Activated CD8-positive, alpha-beta T cell treated with anti-CD3 and anti-CD28 coated beads, Interleukin-2, amount 10 ng/mL, durations not matched to agents 7 days and 5 days (primary cell): ENCODE measurements at places on chromosomes 1 and 21.

- H3K27me3 ChIP-seq = no peaks in the 10 kb centered on the region
- H3K4me1 ChIP-seq = no peaks in the 10 kb centered on the region
- no peak overlapping the region for H3K4me3 ChIP-seq
- H3K27ac ChIP-seq = no peak overlapping the region
These were observed 68.8 kb upstream of the ST6GALNAC3 start for GRCh38 chr1:76005765-76006164.

GRCh38 chr1:3423245-3423829 lies 31.1 kb upstream of the ARHGEF16 start:
- peaks cover 3% of the 10 kb centered on the region for H3K4me1 ChIP-seq
- H3K27me3 ChIP-seq = no peaks in the 10 kb centered on the region
- no peak overlapping the region for H3K27ac ChIP-seq
- H3K4me3 ChIP-seq = no peak overlapping the region

- H3K4me1 ChIP-seq = peaks cover 5% of the 10 kb centered on the region
- H3K27ac ChIP-seq = no peak overlapping the region
- peak; percentile 12 for DNase-seq
- peaks cover 4% of the 10 kb centered on the region for H3K36me3 ChIP-seq
- peaks cover 8% of the 10 kb centered on the region for H3K27me3 ChIP-seq
These were observed 9.2 kb downstream of the PIGM start for GRCh38 chr1:160022330-160023310.

- no peak overlapping the region for H3K27ac ChIP-seq
- no peak overlapping the region for H3K4me3 ChIP-seq
- no peaks in the 10 kb centered on the region for H3K4me1 ChIP-seq
- H3K27me3 ChIP-seq = no peaks in the 10 kb centered on the region
- no peaks in the 10 kb centered on the region for H3K36me3 ChIP-seq
- no peak for DNase-seq
These were observed 677.8 kb downstream of the USP25 start for GRCh38 chr21:16407403-16408240.

GRCh38 chr1:117658676-117659075 lies 52.8 kb downstream of the TENT5C start:
- H3K36me3 ChIP-seq = peaks cover 19% of the 10 kb centered on the region
- DNase-seq = peak; percentile 93
- peak overlapping the region; percentile 81 for H3K27ac ChIP-seq
- peaks cover 97% of the 10 kb centered on the region for H3K4me1 ChIP-seq
- H3K4me3 ChIP-seq = peak overlapping the region; percentile 54

- H3K36me3 ChIP-seq = no peaks in the 10 kb centered on the region
- no peak overlapping the region for H3K27ac ChIP-seq
- H3K4me1 ChIP-seq = no peaks in the 10 kb centered on the region
- no peak overlapping the region for H3K4me3 ChIP-seq
- no peak for DNase-seq
These were observed 57.9 kb upstream of the TENT5B start for GRCh38 chr1:27070390-27071048.

DNA sequence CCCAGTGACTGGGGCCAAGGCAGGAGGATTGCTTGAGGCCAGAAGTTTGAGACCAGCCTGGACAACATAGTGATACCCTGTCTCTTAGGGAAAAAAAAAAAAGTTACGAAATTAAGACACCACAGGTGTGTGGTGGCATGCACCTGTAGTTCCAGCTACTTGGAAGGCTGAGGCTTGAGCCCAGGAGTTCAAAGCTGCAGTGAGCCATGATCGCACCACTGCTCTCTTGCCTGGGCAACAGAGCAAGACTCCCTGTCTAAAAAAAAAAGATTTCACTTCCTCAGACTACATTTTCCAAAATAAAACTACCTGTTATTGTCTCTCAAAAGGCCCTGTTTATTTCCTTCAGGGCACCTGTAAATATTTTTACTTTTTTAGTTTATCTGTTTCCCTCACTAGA lies 4.7 kb upstream of the STK40 start:
- H3K27ac ChIP-seq = peak overlapping the region; percentile 82
- DNase-seq = no peak
- no peak overlapping the region for H3K4me3 ChIP-seq
- peaks cover 50% of the 10 kb centered on the region for H3K36me3 ChIP-seq

- peaks cover 6% of the 10 kb centered on the region for H3K4me1 ChIP-seq
- H3K36me3 ChIP-seq = no peaks in the 10 kb centered on the region
- no peak overlapping the region for H3K4me3 ChIP-seq
- DNase-seq = no peak
These were observed 49.1 kb downstream of the HHAT start for GRCh38 chr1:210377731-210378333.

DNA sequence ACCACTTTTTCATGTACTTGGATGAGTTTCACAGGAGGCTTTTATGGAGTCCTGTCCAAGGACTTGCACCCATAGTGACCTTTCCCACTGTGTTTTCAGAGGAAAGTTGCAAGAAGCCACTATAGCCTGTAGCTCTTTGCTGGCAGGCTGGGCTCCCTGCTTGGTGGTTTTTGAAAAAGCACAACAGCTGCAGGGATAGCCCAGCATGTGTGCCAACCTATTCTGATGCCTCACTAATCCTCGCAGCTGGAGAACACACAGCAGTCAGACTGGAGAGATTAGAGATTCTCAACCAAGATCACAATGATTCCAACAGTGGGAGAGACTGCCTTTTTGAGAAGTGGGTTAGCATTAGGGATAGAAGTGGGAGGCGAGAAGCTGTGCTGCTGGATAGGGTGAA lies 24.1 kb upstream of the ARHGEF11 start:
- peaks cover 28% of the 10 kb centered on the region for H3K27me3 ChIP-seq
- no peak for DNase-seq
- no peaks in the 10 kb centered on the region for H3K36me3 ChIP-seq
- H3K27ac ChIP-seq = no peak overlapping the region
- H3K4me3 ChIP-seq = no peak overlapping the region

DNA sequence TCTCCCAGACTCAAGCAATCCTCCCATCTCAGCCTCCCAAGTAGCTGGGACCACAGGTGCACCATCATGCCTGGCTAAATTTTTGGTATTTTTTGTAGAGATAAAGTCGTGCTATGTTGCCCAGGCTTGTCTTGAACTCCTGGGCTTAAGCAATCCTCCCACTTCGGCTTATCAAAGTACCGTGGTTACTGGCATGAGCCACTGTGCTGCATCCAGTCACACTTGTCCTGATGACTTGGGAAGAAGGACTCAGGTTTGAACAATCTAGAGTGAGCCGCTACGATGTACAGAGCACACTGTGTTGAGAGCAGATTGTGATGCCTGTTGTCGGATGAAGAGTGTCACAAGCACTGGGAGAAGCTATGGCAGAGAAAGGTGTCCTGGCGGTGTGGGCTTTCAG lies 27.2 kb downstream of the RNF187 start:
- no peak overlapping the region for H3K27ac ChIP-seq
- H3K27me3 ChIP-seq = peaks cover 48% of the 10 kb centered on the region
- no peak overlapping the region for H3K4me3 ChIP-seq
- no peaks in the 10 kb centered on the region for H3K36me3 ChIP-seq

DNA sequence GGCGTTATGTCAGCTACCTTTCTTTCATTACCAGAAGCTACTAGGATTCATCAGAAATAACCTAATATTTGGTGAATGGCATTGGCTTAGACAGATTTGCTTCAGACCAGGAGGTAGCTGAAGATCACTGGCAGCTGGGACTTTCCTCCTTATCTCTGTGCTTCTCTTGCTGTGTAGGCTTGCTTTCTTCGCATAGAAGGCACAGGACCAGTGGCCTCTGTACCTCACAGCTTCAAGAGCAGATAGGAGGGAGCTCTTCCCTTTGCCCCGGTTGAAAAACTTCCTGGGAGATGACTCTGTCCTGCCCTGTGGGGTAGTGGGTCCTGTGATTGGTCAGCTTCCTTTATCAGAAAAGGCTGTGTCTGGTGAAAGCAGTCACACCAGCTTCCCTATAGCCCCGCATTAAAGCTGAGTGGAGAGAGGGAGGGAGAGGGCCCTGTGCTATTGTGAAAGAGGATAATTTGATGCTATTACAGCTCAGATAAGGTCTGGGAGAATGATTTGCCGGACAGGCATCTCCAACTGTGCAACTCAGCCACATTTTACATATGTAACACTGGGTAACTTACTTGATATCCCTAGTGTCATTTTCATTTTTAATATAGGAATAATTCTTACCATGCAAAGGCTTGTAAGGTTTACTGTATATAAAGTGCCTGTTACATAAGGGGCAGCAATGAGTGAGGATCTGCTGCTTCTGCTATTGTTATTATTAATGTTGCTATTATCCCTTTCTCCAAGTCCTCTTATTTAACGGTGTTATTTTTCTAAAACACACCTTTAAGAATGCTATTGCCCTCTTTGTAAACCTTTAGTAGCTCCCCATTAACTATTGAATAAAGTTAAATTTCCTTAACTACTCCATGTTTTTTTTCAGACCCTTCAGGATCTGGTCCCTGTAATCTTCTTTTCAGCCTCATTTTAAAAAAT lies 31.6 kb downstream of the OSBPL9 start:
- no peak for DNase-seq
- no peaks in the 10 kb centered on the region for H3K36me3 ChIP-seq
- H3K27ac ChIP-seq = no peak overlapping the region
- H3K4me3 ChIP-seq = no peak overlapping the region
- H3K4me1 ChIP-seq = no peaks in the 10 kb centered on the region

DNA sequence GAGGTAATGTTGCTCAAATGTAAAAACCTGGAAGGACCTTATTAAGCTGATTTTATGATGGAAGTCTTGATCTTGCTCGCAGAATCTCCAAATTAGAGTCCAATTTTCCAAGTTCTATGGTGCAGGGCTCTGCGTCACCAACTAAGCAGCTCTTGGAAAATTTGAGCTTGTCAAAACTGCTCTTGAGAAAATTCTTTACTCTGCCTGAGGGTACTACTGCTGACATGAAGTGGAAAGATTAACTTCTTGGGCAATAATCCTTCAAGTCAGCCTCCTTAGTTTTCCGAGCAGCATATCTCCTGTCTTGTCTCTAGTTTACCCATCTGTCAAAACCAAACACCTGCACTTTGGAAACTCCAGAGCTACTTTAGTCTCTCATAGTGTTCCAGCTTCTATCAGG lies 293.7 kb downstream of the KCTD3 start:
- no peaks in the 10 kb centered on the region for H3K4me1 ChIP-seq
- DNase-seq = no peak
- H3K4me3 ChIP-seq = no peak overlapping the region
- H3K36me3 ChIP-seq = no peaks in the 10 kb centered on the region

- DNase-seq = no peak
- no peak overlapping the region for H3K27ac ChIP-seq
- peaks cover 2% of the 10 kb centered on the region for H3K27me3 ChIP-seq
- no peaks in the 10 kb centered on the region for H3K4me1 ChIP-seq
- no peaks in the 10 kb centered on the region for H3K36me3 ChIP-seq
These were observed 167.1 kb downstream of the ZBTB18 start for GRCh38 chr1:244218220-244218619.

- no peaks in the 10 kb centered on the region for H3K36me3 ChIP-seq
- no peak overlapping the region for H3K4me3 ChIP-seq
- peaks cover 2% of the 10 kb centered on the region for H3K27me3 ChIP-seq
- no peak overlapping the region for H3K27ac ChIP-seq
- peaks cover 17% of the 10 kb centered on the region for H3K4me1 ChIP-seq
These were observed 462.0 kb upstream of the RUNX1 start for GRCh38 chr21:35510957-35511695.

DNA sequence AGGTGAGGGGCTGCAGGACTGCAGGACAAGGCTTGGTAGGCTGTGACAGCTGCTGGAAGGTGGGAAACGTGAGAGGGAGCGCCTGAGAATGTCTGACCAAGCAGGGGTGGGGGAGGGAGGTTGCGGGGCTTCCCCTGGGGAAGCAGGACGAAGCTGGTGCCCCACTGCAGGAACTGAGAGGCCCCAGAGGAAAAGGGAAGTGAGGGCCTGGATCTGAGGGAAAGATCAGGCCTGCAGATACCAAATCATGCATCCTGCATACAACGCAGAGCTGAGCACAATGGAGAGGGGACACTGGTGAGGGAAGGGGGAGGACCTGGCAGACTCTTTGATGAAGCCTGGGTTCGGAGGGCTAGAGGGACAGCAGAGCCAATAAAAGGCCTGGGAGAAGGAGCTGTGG lies 65.7 kb upstream of the BACE2 start:
- DNase-seq = no peak
- H3K4me3 ChIP-seq = no peak overlapping the region
- no peaks in the 10 kb centered on the region for H3K27me3 ChIP-seq
- no peaks in the 10 kb centered on the region for H3K36me3 ChIP-seq

DNA sequence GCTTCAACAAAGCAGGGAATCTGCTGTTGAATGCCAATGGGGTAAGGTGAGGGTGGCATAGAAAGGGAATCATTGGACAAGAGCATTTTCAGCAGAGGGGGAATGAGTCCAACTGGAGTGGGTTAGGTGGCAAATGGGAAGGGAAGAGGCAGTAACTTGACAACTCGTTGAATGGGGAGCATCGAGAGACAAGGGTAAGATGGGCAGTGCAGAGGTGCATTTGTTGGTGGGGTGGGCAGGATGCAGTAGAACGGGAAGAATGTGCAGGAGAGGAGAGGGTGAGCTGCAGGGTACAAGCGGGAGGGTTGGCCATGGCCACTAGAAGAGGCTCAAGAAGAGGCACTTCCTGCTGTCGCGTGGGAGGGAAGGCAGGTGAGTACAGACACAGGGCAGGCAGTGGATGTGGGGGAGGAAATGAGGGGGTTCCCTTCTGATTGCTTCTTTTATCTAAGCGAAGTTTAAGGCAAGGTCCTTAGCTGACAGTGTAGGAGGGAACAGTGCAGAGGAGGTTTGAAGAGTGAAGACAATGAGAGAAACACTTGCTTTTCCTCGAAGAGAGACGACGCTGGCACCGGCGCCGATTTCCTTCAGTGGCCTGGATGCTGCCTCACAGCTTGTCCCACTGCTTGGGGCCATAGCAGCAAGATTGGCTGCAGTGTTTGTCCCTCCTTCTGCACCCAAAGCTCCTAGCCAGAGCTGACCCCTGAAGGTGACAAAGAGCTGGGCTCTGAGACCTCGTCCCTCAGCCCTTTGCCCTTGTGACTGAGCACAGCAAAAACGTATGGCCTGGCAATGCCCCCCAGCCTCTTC lies 3.2 kb upstream of the IKBKE start:
- H3K4me3 ChIP-seq = peak overlapping the region; percentile 36
- peaks cover 79% of the 10 kb centered on the region for H3K4me1 ChIP-seq
- no peaks in the 10 kb centered on the region for H3K27me3 ChIP-seq
- DNase-seq = peak; percentile 50
- peaks cover 17% of the 10 kb centered on the region for H3K36me3 ChIP-seq

DNA sequence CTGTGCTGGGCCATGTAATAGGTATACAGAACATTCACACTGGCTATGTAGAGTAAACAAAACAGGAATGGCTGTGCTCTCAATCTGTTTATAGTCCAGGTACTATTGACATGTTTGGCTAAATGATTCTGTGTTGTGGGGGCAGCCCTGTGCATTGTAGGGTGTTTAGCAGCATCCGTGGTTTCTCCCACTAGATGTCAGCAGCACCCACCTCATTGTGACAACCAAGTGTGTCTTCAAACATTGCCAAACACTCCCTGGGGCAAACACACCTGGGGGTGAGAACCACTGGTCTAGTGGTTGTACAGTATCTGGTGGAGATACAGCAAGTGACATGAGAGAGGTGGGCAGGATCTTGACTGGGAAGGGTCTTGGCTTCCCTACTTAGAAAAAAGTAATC lies 80.4 kb upstream of the SPATA6 start:
- H3K4me1 ChIP-seq = no peaks in the 10 kb centered on the region
- no peak overlapping the region for H3K27ac ChIP-seq
- peaks cover 3% of the 10 kb centered on the region for H3K27me3 ChIP-seq
- no peak for DNase-seq
- H3K36me3 ChIP-seq = no peaks in the 10 kb centered on the region

- H3K27ac ChIP-seq = no peak overlapping the region
- H3K4me1 ChIP-seq = peaks cover 12% of the 10 kb centered on the region
- DNase-seq = no peak
- H3K4me3 ChIP-seq = no peak overlapping the region
- no peaks in the 10 kb centered on the region for H3K36me3 ChIP-seq
- H3K27me3 ChIP-seq = peaks cover 5% of the 10 kb centered on the region
These were observed 173.0 kb downstream of the NFIA start for GRCh38 chr1:61255358-61255703.
